Ureter (tissue), 1 donor: ENCODE measurements at places on chromosomes 5 and 9. TPM values are rescaled to one million over a fixed set of nuclear protein-coding genes. Genes with fewer than 3 reads are reported as not detected.

Gene DBH
- total RNA-seq = not detected

Gene FCN2
- total RNA-seq = 0.49 TPM

Gene SARDH
- total RNA-seq = 4.1 TPM

Gene GBGT1
- total RNA-seq = 17.2 TPM

Gene NUTM2G
- total RNA-seq = not detected

Gene P4HA2
- 39.7 TPM for total RNA-seq

Gene FKBP15
- total RNA-seq = 43.9 TPM

Gene FBXO38
- total RNA-seq = 94.8 TPM

Gene C5
- 8.1 TPM for total RNA-seq

Gene RASA1
- 37.9 TPM for total RNA-seq

Gene SNCAIP
- 3.3 TPM for total RNA-seq

Gene PCDHGB1
- 3.0 TPM for total RNA-seq

Gene TAF1L
- not detected for total RNA-seq

Gene CARTPT
- total RNA-seq = not detected

Gene FXN
- 17.5 TPM for total RNA-seq

Gene PCDHB5
- total RNA-seq = 2.9 TPM

Gene LCN15
- total RNA-seq = not detected

Gene ABLIM3
- 101 TPM for total RNA-seq

Gene RASEF
- 33.7 TPM for total RNA-seq

Gene CYLC2
- not detected for total RNA-seq

Gene KIAA0825
- total RNA-seq = 5.9 TPM

Gene CDH9
- total RNA-seq = not detected

Gene MAN1B1
- 57.8 TPM for total RNA-seq

Gene CNTNAP3B
- total RNA-seq = 24.1 TPM

Gene ROPN1L
- total RNA-seq = not detected

Gene ELAVL2
- 0.29 TPM for total RNA-seq

Gene TMEM232
- 5.7 TPM for total RNA-seq

Gene PAIP1
- total RNA-seq = 77.5 TPM

Gene TAF11L5
- total RNA-seq = not detected

Gene CAST
- 473 TPM for total RNA-seq

Gene PCDHGB7
- total RNA-seq = 11.7 TPM

Gene OMD
- 2.2 TPM for total RNA-seq

Gene KCNV2
- not detected for total RNA-seq

Gene FAM193B
- total RNA-seq = 76.0 TPM

Gene LEAP2
- 28.3 TPM for total RNA-seq

Gene ZNF883
- total RNA-seq = 1.7 TPM

Gene GNG10
- total RNA-seq = 50.7 TPM

Gene NTNG2
- 2.2 TPM for total RNA-seq

Gene ELL2
- total RNA-seq = 77.8 TPM

Gene PCA3
- total RNA-seq = not detected

Gene SIL1
- 83.0 TPM for total RNA-seq

Gene CACNA1B
- 0.23 TPM for total RNA-seq

Gene IL9
- not detected for total RNA-seq

Gene THBS4
- total RNA-seq = 2.8 TPM

Gene NPDC1
- total RNA-seq = 138 TPM

Gene ARSI
- total RNA-seq = 0.65 TPM
